ENCODE measurements at places on chromosomes 7 and 10.

- no peak for ATAC-seq
Measured at GRCh38 chr10:6928586-6928985, 348.5 kb upstream of the PRKCQ start.

- ATAC-seq = no peak
Measured at GRCh38 chr7:37141742-37142141, 306.9 kb downstream of the ELMO1 start.

DNA sequence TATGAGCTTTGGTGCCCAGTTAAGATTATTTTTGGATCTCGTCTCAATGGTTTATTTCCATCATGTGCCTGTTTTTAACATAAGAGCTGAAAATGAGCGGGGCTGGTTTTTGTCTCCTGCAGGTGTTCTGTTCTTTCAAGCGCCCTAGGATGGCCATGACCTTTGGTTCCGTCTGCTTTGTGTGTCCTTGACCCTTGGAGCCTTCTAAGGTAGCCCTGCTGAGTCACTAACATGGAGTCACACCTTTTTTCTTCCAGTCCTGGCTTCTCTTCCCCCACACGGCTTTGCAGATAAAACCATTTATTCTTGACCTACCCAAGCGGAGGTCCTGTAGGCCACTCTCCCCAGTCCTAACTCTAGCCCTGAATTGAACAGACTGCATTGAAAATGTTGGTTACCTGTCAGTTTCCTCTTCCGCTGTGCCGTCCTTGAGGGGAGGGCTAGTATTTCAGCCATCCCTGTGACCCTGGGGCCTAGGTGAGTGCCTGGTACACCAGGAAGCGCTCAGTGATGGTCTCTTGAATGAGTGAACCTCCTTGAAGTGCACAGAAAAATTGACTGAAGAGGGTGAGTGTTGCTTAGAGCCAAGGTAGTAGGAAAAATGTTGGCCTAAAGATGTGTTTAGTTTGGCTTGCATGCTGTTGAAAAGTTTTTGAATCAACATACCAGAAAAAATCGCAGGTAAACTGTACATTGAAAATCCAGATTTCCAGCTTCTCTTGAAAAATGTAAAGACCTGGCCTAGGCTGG is 48.0 kb downstream of the CAMK1D start:
- ATAC-seq = no peak

DNA sequence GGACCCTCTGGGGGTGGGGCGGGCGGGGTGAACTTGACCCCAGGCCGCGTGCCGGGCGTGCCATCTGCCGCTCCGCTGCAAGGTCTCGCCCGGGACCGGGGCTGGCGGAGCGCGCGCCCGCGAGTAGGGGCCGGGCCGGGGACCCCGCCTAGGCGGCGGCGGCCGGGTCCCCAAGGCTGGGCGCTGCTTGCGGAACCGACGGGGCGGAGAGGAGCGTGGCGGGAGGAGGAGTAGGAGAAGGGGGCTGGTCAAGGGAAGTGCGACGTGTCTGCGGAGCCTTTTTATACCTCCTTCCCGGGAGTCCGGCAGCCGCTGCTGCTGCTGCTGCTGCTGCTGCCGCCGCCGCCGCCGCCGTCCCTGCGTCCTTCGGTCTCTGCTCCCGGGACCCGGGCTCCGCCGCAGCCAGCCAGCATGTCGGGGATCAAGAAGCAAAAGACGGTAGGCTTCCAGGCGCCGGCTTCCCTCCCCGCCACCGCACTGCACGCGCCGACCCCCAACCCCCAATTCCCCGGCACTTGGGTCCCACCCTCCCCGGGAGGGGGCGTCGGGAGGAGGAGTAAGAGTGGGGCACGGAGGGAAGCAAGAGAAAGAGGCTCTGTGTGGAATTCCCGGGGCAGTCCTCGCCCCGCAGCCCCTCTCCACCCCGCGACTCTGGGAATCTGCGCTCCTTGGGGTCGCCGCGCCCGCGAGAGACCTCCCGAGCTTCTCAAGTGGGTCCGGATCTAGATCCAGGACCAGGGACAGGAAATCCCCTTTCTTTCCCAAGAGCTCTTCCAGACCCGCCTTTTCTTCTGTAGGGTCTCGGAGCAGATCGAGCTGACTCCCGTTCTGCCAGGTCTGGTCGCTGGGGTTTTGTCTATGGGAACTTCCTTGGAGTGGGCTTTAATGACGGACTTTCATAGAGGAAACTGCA is at the start of gene PAPSS2:
PAPSS2 (plus strand) TSS at position 308 of the 913 bp plus-strand sequence; CDS start at position 412, 104 bp downstream.
- ATAC-seq = peak; percentile 35

DNA sequence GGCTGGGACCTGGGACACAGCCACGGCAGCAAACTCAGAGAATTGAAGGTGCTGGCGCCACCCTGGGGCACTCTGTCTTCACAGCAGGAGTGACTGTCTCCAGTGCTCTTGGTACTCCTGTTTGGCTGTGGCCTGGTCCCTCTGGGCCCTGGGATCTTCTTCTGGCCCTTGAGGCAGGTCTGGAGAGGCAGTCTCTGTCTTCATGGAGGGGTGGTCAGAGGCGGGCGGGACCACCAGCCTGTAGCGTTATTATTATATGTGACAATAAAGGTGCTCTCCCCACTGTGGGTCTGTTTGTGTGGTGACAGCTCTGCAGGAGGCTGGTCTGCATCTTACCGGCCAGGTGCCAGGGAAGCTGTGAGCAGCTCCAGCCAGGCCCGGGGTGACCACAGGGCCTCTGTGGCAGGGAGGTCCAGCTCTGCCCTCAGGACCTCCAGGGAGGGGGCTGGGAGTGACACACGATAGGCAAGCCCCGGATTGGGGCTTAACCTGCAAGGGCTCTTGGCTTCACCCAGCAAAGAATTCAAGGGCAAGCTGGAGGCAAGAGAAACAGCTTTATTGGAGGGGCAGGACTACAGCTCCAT is 70.3 kb downstream of the MYL10 start:
- no peak for ATAC-seq

GRCh38 chr7:92072121-92072520 is 62.2 kb downstream of the CYP51A1 start:
- no peak for ATAC-seq

DNA sequence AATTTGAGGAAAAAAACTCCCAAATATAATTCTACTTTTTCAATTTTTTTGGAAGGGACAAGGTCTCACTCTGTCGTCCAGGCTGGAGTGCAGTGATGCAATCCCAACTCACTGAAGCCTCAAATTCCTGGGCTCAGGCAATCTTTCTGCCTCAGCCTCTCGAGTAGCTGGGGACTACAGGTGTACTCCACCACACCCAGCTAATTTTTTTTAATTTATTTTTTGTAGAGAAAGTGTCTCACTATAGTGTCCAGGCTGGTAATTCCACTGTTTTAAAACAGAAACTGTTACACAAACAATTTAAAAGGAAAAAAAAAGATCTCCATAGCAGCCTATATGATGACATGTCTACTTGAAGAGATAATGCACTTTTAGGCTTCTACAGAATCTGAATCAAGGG is 25.6 kb downstream of the EZH2 start:
- no peak for ATAC-seq

DNA sequence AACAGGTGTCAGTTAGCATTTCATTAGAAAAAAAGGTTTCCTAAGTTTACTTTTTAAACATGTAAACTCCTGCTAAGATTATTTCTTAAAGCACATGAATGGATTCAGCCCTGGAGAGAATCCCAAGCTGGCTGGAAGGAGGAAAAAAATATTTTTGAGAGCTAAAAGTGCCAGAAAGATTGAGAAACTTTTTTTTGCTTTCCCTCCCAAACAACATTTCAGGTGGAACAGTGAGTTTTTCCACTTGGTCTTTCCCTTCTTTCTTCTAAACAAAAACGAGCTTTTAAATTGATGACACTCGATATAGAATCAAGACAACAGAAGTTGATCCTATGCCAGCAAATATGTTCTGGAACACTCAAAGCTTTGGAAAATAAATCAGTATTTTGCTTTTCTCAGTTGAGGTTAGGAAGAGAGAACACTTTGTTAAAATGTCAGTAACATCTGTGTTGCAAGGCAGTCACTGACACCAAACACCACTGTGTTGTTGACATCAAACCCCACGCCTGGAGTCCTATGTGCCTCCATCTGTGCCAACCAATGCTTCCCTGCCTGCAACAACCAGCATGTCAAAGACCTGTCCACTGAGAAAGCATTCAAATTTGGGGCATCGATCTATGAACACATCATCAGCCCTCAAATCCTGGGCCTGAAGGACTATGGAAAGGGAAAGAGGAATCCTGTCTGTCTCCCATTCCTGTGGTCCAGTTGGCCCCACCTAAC is 22.9 kb upstream of the INSIG1 start:
- ATAC-seq = no peak

GRCh38 chr10:133309720-133310398 is 1.1 kb downstream of the ZNF511 start:
- ATAC-seq = no peak

DNA sequence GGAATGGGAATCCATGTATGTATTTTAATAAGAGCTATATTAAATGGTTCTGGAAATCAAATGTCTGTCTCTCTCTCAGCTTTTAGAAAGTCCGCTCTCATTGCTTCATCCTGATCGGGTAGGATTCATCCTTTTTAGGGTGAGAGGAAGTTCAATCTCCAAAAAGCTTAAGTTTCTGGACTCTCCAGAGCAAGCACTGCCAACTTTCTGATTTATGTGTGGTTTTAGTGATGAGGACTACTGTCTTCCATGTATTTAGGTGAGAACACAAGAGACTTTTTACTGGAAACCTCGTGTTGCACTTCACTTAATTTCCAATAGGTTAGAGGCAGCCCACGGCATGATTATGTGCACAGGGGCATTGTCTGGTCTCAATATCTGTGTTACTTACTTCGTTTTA is 267.9 kb downstream of the SUGCT start:
- no peak for ATAC-seq

DNA sequence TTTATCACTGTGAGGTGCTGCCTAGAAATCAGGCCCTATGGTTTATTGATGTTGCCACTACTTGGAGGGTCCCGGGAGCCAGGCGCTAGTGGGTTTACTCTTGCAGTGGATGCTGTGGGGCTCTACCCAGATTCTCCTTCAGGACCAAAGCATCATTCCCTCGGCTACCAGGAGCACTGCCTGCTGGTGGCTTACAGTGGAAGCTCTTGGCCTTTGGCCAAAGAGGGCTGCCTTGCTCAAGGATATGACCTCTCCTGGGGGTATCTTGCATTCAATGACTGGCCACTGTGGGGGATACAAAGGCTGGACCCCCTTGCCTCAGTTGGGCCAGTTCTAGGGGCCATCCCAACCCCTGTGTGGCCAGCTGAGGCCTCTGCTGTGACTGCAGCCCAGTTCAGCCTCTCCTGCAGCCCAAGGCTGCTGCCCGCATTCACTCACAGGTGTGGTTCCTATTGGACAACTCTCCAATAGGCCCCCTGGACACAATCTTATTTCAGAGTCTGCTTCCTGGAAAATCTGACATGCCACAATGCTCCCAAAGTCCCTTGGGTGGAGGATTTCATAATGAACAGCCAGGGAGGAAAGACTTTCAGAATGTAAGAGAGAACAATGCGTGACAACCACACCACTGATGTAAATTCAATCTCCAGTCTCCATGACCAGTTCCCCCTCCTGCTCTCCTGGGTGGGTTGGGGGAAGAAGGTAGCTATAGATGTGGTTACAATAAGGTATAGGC is 196.3 kb downstream of the SNX10 start:
- ATAC-seq = no peak

GRCh38 chr7:155769701-155770100 is 42.6 kb downstream of the SHH start:
- ATAC-seq = no peak

DNA sequence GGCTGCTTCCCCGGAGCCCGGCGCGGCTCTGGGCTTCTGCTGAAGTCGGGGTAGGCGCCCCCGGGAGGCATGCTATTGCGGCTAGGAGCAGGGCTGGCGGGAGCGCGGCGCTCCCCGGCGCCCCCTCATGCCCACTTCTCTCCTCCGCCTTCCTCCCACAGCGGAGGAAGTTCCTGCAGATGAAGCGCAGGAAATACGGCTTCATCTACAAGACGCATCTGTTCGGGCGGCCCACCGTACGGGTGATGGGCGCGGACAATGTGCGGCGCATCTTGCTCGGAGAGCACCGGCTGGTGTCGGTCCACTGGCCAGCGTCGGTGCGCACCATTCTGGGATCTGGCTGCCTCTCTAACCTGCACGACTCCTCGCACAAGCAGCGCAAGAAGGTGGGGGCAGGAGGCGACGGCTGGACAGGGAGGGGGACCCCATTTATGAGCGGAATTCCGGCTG is 479 bp downstream of the CYP26A1 start:
- no peak for ATAC-seq

DNA sequence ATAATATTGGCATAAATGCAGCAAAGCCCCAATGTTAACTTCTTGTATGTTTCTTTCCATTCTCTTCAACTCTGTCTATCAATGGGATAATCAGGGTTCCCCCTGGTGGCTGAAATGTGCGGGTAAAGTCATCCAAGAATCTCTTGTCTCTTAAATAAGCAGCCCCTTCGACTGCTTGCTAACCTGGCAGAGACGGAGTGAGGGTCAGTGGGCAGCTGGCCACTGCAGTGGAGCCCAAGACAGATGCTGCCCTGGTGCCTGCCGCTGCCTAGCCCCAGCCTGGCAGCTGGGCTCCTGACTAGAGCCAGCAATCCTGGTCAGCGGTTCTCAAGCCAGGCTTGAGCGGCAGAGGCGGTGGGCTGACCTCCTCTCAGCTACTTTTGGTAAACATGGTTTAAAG is 248.9 kb downstream of the COBL start:
- ATAC-seq = no peak

- peak; percentile 51 for ATAC-seq
Measured at GRCh38 chr7:1192171-1192676, 32.2 kb upstream of the ZFAND2A start.

- no peak for ATAC-seq
Measured at GRCh38 chr10:17041626-17042520, 87.7 kb downstream of the CUBN start.

DNA sequence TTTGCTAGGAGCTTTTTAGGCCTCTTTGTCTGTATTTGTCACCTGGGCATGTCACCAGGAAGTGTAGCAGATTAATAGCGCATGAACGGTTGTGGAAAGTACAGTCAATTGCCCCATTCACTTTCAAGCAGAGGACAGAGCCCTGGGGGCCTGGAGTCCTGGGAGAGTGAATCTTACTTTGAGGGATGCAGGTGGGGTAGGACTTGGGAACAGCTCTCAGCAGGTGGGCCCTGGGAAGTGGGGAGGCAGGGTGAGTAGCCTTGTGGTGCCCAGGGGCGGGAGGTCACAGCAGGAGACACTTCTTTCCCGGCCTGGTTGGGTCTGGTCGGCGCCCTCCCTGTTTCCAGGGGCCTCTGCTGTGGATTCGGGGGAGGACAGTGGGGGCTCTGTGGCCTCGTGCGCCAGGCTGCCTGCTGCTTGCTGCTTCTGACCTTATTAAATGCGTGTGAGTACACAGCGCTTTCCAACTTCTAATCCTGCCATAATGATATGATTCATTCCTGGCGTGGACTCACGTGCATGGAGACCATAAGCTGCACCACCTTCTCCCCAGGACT is 51.6 kb upstream of the AQP1 start:
- ATAC-seq = no peak
